ENCODE measurements at places on chromosomes 5 and 9. TPM values are rescaled to one million over a fixed set of nuclear protein-coding genes. Genes with fewer than 3 reads are reported as not detected.

The UNC5A gene
- total RNA-seq = 0.08 TPM

The SLC6A19 gene
- not detected for total RNA-seq

The CCNJL gene
- 4.8 TPM for total RNA-seq

The C9 gene
- 0.08 TPM for total RNA-seq

All from hair follicular keratinocyte (primary cell).